Stimulated activated CD4-positive, alpha-beta T cell treated with anti-CD3 and anti-CD28 coated beads, Interleukin-1b, Interleukin-23, amount 100 ng/mL, for 1 hour (primary cell): ENCODE measurements at places on chromosomes 6 and 20.

- DNase-seq = no peak
These were observed 146.7 kb upstream of the MLN start for GRCh38 chr6:33950472-33950881.

DNA sequence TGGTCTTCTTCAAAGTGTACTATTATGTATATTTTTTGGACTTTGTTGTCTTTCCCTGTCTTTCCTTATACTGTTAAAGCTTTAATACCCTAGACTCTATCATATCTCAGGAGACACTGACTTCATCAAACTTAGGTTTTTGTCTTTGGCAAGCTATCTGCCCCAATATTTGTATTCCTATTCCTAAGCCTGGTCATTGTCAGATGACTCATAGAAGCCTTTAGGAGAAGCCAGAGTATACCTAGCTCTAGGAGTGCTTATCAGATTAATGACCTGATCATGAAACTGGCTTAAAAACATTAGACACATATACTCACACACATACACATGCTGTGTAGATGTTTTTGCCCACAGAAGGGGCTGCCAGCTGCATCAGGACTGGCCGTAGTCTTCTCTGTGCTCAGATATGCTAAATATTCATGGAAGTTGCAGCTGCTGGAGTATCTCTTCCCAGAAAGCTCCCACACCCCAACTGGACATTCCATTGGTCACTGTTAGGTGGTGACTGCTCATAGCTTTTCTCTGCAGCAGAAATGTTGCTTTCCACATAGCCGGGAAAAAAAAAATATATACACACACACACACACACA lies 102.0 kb downstream of the ANKS1A start:
- DNase-seq = no peak

GRCh38 chr6:255041-255750 lies 37.1 kb upstream of the DUSP22 start:
- no peak for DNase-seq

DNA sequence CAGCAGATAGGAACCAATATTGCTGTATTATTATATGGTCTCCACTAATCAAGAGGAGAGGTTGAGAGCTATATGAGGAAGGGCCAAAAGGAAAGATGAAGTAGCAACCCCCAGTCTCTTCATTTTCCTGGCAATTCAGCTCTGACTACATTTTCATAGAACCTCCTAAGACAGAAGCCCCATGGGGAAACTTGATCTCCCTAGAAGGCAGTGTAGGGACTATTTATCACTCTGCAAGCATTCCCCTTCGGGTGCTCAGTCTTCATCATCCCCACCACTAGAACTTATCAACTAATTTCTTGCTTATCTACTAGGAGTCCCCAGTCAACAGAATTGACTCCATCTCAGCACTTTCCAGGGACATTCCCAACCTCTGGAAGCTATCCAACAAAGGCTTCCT lies 25.5 kb upstream of the ITCH start:
- no peak for DNase-seq

- DNase-seq = no peak
These were observed 419.2 kb downstream of the EPM2A start for GRCh38 chr6:145315982-145316600.

DNA sequence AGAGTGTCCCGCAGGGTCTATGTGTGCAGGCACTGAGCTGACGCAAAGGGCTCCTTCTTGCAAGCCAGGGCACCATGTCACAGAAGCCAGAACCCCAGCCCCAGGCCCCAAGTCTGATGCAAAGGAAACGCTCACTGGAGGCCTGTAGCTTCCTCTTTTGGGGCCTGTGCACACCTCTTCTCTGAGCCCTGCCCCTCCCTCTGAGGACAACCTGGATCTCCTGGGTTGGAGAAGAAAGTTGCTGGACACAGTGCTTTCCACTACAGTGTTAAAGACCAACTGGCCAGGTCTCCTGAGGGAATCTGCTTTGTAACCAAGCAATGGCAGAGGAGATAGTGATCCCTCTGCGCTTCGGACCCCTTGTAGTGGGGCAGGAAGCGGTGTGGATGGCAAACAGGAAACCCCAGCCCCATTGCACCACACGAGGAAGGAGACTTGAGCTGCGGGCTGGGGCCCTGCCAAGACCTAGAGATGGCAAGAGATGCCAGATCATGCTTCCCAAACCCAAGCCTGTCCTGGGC lies 90.0 kb downstream of the PRND start:
- DNase-seq = no peak

DNA sequence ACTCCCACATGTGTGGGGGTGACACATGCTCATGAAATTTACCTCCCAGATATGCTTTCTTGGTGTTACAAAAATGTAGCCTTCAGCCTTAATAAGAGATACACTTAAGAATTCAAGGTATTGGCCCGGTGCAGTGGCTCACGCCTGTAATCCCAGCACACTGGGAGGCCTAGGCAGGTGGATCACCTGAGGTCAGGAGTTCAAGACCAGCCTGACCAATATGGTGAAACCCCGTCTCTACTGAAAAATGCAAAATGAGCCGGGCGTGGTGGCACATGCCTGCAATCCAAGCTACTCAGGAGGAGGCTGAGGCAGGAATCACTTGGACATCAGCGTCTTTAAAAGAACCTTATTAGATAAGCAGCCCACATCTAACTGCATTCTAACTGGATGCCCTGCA lies 614.3 kb upstream of the CDH4 start:
- no peak for DNase-seq

DNA sequence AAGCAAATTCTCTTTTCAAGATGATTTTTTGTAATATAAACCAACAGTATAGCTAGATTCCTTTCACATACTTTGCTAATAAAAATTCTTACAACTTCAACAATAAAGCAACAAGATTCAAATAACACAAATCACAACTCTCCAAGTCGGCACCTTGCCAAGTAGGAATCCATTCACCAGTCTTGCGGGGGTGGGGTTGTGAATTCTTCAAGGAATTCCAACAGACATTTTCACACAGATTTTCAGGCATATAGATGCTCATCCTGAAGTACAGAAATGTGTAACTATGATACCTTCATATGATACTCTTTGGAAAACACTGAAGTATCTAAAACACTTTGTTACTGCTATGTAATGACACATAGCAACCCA lies 36.5 kb downstream of the SCML4 start:
- no peak for DNase-seq
